SHP77 treated with DMSO at 0.1 percent for 48 hours (cell line): ENCODE measurements at places on chromosomes 2 and 18.

- no peak for DNase-seq
Observed at GRCh38 chr2:46653539-46653938, 174.2 kb downstream of the TMEM247 start.

DNA sequence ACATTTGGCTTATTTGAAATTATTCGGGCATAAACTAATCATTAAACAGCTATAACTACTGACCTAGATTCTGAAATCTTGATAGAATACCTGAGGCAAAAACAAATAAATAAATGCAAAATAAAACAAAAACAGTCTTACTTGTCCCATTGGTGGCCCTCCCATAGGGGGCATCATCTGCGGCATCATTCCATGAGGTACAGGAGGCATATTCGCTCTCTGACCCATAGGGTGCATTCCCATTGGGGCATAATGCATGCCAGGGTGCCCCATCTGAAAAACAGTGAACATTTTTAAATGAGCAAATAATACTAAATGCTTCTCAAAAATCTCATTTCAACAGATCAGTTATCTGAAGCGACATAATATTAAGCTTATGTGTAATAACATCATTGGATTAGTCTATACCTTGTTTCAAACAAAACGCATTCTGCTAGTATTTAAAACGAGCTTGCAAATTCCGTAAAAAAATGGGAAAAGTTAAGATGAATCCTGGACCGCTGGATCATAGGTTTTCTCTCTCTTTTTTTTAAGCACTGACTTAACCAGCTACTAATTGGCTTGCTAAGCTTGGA, 1.3 kb downstream of the PRPF40A start:
- no peak for DNase-seq

GRCh38 chr2:240302933-240303595, 132.4 kb upstream of the GPC1 start:
- no peak for DNase-seq

DNA sequence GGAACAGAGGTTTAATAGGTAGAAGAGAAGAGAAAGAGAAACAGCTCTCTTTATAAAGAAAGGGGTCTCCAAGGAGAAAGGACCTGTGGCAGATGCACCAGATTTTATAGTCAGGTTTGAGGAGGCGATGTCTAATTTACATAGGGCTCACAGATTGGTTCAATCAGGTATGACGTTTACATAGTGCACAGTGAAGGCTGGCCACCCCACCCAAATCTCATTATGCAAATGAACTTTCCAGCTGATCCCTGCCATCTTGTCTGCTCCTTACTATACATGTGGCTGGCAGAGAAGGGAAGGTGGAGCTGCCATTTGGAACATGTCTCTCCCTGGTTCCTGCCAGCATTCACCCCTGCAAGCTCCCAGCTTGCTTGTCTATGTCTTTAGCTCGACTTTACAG, 557.8 kb downstream of the SUCLG1 start:
- DNase-seq, result no peak

DNA sequence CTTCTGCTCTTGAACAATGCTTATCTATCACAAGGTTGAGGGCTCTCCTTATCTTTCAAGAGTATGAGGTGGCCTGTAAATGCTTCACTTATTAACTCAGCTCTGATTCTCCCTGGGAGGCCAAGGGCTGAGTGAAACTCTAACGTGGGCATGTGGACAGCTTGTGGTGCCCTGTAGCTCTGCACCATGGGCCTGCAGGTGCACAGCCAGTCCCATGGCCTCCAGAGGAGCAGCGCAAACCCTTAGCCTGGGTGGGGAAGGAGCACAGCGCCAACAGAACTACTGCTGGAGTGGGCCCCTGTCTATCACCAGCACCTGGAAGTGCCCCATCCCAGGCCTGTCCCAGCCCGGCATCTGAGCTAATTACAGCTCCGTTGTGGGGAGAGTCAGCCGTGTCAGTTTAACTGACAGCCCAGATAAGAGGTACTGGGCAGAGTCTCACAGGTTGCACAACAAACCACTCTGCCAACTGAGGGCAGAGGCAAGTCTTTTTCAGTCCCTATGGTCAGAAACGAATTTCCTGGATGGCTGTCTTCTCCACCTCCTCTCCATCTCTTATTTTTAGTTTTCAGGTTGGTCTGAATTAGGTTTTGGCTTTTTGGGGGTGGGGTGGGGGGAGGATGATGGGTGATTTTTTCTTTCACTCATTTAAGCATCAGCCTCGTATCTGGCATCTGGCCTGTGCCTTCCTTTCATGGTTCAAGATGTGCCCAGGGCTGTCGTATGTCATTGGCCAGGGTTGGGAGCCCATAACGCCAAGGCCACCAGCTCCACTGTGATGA, 219.5 kb downstream of the BCL2 start:
- DNase-seq, result no peak

GRCh38 chr2:143786026-143786765, 657.0 kb downstream of the ARHGAP15 start:
- no peak for DNase-seq

DNA sequence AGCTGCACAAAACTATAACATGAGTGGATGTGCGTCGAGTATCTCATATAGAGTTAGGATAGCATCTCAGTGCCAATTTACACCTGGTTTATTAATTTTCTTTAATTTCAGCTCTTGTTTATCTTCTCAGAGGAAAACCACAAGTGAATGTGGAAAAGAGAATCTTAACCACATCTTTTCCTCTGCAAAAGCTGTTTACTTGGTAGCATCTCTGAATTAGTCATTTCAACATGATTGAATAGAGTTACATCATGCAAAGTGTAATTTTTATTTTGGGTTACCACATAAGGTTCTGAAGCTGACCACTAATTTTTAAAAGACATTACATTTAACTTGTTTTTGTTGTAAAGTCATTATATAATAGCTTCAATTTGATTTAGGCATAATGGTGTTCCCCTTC, 83.8 kb upstream of the FAM237A start:
- no peak for DNase-seq

DNA sequence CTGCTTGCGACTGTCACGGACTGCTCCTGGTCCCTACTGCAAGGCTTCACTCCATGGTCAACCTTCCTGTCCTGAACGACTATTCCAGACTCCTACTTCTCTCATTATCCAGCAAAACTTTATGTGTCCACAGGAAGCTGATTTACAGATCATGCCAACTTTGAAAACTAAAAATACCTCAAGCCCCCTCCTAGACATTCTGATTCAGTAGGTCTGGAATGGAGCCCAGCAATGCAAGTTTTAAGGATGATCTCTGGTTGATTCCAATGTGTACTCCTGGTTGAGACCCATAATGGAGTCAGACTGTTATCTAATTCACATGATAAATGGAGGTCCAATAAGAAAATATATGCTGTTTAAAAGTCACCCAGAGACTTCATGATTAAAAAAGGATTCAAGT, 13.1 kb upstream of the LRATD1 start:
- peak; percentile 34 for DNase-seq

DNA sequence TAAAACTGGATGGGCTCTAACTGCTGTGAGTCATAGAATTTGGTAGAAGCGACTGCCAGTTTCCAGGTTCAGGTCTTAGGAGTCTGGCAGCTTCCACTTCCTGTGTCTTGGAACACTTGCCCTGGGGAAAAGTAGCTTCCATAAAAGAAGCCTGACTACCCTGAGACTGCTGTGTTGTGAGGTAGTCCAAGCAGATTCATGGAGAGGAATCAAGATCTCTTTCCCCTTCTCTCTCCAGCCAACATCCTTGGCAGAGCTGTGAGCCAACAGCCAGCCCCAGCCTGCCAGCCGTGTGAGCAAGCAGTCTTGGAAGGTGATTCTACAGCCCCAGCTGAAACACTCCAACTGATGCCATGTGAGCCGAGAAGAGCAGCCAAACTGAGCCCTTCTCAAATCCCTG, 33.7 kb downstream of the SLC20A1 start:
- DNase-seq, result no peak

GRCh38 chr18:55477499-55477859, 110.5 kb downstream of the TCF4 start:
- no peak for DNase-seq

DNA sequence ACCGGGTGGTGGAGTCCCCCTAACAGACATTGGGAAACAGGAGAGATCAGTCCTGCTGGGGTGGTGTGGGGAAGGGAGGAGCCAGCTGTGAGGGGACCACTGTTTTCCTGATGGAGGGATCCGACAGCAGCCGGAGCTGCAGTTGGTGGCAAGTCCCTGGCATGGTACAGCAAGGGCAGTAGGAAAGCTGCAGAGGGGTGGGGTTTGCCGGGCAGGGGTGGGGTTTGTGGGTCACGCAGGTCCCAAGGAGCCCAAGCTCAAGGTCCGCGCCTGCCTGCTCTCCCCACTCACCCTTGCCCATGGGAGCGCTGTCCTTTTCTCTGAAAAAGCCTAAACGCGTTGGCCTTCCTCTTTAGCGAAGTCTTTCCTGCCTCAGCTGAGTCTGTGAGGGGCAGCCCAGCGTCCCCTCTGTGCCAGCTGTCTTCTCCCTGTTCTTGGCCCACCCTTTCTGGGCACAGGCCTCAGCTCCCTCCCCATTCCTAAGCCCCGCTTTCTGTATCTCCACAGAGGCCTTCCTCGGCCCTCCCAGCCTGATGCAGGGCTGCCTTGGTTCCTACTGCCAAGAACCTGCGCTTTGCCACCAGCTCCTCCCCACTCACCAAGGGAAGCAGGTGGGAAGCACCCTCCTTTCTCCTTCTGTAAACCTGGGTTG, 29.3 kb upstream of the INHBB start:
- no peak for DNase-seq

- no peak for DNase-seq
Observed at GRCh38 chr2:152036611-152037469, 62.0 kb downstream of the CACNB4 start.
